Activated naive CD8-positive, alpha-beta T cell treated with anti-CD3 and anti-CD28 coated beads, Interleukin-2, amount 10 ng/mL, durations not matched to agents 7 days and 5 days (primary cell): ENCODE measurements at places on chromosomes 7 and 10.

- DNase-seq, result no peak
These were observed 109.0 kb downstream of the FZD1 start for GRCh38 chr7:91373111-91373800.

GRCh38 chr10:131668903-131669302 is 231.9 kb upstream of the PPP2R2D start:
- DNase-seq, result no peak

DNA sequence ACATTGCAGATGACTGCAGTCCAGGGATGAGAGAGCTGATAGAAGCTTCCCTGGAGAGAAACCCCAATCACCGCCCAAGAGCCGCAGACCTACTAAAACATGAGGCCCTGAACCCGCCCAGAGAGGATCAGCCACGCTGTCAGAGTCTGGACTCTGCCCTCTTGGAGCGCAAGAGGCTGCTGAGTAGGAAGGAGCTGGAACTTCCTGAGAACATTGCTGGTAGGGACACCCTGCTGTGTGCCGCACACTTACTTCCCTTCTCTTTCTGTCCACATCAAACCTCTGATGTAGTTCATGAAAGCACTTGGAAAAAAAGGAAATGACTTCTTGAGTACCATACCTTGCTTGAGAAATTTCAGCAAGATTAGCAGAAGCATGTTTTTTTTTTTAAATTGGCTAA is 25.3 kb downstream of the MAP3K8 start:
- no peak for DNase-seq

GRCh38 chr7:17681965-17682364 is 258.3 kb downstream of the SNX13 start:
- DNase-seq, result no peak

DNA sequence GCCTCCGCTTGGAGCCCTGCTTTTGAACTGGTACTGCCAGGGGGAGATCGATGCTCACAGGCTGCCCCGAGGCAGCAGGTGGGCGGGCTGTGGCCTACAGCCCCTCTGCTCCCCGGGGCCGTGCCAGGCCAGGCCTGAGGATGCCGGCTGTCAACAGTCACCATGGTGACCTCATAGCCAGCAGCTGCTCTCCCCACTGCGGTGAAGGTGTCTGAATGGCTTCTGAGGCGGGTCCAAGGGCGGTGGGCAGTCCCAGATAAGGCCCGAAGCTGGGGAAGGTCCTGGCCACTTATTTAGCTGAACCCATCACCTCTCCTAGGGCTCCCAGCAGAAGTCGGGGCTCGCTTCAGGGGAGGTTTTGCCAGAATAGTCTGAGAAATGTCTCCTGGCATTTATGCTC is 179.3 kb downstream of the ARHGAP12 start:
- no peak for DNase-seq
